ENCODE measurements at places on chromosomes 12 and 14.

DNA sequence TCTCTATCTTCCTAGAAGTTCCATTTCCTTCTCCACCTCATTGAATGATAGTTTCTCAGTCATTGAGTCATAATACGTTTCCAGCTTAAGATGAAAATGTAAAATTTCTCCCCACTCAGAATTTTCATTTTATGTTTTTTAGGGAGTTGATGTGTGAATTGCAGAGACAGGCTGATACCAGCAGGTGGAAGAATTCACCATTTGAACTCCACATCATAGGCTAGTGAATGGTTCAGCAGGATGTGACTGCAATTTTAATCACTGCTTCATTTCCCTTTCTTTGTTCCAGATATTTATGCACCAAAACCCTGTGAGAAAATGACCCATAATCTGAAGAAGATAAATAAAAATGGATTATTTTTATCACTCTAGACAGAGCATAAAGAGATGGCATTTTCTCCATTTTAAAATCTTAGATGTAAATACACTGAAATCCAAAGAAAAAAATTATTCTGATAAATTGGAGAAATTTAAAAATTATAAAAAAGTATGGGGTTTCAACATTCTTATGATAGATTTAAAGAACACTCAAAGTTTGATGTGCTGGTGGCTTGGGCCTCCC lies 10.6 kb upstream of the PYGL start:
- no peak for DNase-seq

DNA sequence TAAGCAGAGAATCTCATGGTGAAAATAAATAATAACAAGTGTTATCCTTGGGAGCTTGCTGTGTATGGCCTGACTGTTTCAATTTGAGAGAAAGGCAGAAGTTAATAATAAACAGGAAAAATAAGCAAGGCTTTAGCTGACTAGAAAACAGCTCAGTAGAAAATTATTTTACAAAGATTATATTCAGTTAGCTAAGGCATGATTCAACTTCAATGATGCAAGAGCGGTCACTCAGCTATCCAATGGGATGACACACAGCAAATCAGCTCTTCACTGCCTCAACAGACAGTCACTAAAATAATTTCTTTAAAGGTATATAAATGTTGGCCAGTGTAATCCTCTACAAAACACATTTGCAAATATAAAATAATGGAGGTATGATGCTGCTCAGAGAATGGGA lies 18.6 kb downstream of the GSTZ1 start:
- DNase-seq: no peak

DNA sequence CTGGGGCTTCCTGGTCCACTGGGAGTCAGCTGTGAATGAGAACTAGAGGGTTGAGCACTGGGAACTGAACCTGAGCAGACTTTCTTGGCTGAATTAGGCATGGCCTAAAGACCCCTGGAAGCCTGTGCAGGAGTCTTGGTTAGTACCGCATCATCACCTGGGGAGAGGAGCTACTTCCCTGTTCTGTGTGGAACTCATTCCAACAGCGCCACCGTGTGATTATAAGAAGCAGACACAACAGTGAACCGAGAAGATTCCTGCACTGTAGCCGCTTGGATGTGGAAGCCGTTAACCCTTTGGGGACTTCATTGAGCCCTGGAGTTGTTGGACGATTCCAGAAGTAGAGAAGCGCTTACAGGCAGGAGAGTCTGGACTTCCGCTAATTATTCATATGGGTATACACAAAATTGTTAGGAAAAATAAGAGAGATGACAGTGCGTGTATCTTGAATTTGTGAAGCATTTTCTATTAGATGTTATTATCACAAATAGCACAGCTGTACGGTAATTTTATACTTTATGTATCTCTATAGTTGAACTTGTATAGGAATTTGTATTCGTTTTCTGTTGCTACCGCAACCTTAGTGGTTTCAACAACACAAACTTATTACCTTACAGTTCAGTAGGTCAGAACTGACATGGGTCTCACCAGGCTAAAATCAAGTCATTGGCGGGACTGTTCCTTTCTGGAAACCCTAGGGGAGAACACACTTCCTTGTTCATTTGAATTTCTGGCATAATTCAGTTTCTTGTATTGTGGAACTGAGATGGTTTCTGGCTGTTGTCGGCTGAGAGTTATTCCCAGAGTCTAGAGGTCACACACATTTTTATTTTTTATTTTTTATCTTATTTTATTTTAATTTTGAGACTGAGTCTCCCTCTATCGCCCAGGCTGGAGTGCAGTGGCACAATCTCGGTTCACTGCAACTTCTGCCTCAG lies 100.7 kb downstream of the C2CD5 start:
- peak; percentile 39 for DNase-seq

DNA sequence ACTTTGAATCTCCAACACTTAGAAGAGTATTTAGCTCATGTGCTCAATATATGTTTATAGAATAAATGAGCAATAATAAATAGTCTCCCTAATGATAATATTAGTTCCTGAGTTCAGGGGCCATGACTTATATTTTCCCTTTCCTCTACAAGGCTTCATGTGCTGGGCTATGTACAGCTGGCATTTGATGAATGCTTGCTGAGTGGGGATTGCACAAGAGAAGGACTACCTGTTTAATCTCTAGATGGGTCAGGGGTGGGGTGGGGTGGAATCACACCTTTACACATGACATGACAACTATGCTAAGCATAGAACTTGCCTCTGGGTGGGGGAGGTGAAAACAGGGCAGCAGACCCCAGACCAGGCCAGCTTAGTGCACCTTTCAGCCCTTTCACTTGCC lies 7.6 kb upstream of the ABHD12B start:
- no peak for DNase-seq

DNA sequence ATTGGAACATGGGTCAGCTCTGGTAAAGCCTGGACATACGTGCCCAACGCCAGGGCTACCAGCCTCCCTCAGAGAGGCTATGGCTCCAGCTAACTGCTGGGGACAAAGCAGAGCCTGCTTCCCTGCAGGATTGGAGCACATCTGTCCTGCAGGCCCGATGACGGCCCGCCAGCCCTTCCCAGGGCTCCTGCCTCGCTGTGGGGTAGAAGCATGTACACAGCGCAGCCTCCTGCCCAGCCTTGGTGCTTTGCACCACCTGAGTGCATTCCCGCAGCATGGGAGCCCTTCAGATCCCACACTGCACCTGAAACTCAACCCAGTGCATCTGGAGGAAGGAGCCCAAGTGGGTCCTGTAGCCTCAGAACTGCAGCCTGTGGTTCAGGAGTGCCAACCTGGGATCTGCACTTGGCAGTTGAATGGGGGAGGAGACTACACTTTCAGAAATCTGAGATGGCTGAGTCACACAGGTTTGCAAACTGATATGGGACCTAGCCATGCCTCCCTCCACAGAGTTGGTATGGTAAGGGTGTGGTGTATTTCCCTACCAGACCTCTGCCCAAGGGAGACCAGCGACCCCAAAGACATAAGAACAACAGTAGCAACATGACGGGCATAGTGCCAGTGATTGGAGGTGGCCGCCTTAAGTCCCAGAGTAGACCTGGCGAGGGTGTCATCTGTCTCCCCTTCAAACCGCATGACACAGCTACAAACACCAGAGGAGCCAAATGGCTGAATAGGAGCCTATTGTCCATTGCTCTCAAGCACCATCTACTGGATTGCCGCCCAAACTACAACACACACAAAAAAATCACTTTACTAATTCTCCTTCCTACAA lies 273.9 kb upstream of the MIS18BP1 start:
- DNase-seq: peak; percentile 35

DNA sequence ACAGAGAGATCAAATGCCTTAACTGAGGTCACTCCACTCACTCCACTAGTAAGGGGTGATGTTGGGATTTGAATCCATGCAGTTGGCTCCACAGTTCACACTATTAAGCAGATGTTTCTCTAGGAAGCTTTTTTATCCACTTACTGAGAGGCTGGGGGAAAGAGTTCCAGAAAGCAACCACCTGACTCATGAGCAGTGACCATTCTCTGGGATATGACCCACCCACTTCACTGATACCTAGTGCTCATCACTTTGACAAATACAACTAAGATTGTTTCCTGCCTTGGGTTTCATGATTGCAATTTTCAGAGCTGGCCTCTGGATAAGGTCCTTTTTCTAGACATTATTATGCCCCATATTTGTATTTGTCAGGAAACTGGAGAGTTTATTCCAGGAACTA lies 152.1 kb upstream of the PLEKHG7 start:
- DNase-seq: no peak

DNA sequence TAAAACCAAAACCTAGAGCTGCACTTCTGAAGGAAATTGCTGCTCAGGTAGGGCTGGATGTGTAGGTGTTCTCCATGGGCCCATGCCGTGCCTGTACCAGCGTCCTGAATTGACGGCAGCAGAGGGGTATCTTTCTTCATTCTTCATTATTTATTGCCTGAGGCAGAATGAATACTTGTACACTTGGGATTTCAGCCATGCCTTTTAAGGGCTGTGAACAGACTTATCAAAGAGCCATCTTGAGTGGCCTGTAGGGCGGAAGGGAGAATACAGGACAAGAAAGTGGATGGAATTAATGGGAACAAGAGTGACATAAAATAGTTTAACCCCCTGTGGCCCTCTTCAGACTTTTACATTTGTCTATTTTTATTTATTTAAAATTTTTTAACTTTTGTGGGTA lies 61.4 kb downstream of the RASSF3 start:
- no peak for DNase-seq

- DNase-seq: peak; percentile 43
These were observed 594 bp downstream of the KRAS start for GRCh38 chr12:25249931-25250738.

GRCh38 chr12:26520869-26521268 lies 312.1 kb downstream of the ITPR2 start:
- no peak for DNase-seq

- no peak for DNase-seq
These were observed 213.7 kb upstream of the BMP4 start for GRCh38 chr14:54170301-54170700.

- no peak for DNase-seq
These were observed 155.1 kb downstream of the BTG1 start for GRCh38 chr12:91990525-91990924.

DNA sequence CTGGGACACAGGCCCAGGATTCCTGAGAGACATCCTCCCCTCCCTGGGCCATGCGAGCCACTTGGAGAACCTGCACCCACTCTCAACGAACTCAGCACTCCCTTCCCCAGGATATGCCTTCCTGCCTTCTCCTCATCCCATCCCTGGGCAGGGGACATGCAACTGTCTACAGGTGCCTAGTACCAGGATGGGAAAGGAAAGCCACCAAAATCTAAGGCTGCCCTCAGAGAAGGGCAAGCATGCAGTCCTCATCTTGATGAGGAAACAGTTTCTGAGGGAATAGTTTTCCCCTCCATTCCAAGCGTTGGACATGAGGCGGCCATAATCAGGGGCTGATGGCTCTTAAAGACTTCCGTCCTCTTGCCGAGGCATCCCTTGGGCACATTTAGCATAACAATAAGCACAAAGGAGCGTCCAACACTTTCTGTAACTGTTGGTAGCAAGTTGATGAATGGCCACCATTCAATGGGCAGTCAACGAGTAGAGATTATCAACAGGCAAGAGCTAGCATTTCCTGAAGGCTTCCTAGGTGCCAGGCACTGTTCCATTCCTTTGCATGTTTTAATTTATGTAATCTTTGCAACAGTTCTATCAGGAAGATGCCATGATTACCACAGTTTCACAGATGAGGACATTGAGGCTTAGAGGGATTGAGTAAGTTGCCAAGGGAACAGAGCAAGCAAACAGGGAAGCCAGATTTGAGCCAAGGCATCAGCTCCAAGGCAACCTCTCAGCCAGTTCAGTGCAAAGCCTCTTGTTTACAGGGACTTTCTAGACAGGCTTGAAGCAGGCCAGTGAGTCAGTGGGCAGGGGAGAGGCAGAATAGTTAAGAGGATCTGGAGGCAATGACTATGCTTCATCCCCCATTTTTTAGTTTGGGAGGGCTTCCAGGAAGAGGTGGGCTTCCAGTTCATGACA lies 105.1 kb downstream of the SINHCAF start:
- DNase-seq: no peak

DNA sequence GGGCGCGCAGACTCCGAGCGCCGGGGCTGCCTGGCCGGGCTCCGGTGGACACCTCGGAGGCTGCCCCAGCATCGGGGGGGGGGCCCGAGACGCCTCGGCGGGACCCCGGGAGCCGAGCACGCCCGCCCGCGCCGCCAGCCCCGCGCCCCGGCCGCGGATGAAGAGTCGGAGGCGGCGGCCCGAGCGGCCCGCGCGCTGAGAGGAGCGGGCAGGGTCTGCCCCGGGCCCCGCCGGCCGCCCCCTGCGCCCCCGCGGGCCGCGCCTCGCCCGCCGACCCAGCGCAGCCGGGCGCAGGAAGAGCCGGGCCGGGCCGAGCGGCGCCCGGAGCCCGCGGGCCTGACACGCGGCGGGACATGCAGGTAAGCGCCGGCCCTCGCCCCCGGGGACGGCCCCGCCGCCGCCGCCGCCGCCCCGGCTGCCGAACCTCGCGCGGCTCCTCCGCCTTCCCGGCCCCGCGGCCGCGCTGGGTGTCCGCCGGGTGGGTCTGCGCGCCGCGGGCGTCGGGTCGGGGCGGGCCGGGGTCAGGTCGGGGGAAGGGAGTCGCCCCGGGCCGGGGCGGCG lies 63.7 kb downstream of the FBXL14 start:
- peak; percentile 37 for DNase-seq

DNA sequence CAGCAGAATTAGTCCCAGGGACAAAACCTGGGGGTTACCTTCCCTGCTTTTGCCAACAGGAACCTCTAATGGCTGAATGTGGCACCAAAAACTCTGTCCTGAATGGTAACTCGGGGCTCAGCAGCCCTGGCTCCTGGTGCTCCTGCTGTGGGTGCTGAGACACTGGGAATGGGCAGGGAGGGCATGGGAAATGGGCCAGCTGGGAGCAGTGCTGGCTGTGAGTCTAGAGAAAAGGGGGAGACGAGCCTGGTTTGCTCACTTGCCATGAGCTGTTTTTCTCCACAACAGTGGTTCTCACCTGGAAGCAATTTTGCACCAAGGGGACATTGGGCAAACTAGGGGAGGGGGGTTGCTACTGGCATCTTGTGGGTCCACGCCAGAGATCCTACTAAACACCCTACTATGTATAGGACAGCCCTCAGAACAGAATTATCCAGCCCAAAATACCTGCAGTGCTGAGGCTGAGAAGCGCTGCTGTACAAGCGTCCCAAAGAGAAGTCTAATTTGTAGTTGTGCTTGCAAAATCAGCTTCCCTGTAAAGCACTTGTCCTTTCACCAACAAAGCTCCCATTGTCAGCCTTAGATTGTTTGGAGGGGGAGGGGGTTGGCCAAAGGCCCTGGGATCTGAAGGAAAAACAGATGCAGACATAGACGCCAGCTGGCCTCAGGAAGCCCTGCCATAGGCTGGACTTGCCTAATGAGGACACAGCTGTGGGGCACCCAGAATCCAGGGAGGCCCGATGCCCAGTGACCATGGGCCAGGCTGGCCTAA lies 3.6 kb downstream of the LRRC74A start:
- DNase-seq: no peak
